Left hindlimb (tissue), 1 donor: ENCODE measurements at places on chromosomes 7 and 10.

GRCh38 chr7:107119376-107120105 is 49.3 kb upstream of the HBP1 start:
- DNase-seq = no peak

GRCh38 chr10:98078774-98079173 is 48.4 kb upstream of the CRTAC1 start:
- no peak for DNase-seq

DNA sequence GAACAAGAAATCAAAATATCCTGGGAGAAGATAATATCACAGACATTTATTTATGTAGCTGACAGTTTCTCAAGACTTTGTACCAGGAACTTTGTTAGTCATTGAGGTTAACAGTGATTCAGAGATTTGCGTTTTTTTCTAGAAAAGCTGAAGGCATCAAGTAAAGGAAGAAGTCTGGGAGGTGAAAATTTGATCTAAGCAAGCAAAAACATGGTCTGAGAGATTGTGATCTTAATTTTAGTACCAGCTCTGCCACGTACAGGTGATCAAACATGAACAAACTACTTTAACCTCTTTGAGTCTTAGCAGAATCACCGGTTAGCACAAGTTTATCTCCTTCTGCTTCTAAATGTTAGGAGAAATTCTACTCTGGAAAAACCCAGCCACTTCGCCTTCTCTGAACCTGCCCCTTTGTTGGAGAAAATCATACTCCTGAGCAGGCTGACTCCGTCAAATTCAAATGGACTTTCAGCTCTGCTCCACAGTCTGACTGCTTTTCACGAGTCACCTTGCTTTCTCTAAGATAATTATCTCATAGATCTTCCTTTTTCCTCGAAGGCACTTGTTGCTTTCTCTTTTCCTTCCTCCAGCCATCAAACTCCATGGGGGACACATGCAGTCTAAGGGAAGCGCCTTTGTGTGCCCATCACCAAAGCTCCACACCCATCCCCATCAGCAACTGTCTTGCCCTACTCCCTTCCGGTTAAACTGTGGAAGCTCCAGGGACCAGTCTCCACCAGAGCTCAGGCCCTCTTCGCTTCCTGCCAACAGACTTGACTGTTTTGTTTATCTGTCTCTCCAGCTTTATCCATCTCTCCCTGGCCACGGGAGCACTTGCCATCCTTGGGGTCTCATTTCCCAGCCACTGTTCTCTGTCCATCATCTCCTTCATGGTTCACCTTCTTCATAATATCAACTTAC is 86.3 kb downstream of the PRKCQ start:
- no peak for DNase-seq

GRCh38 chr10:29542723-29543122 is 92.0 kb downstream of the SVIL start:
- no peak for DNase-seq

GRCh38 chr7:96199421-96199820 is 122.5 kb downstream of the SLC25A13 start:
- DNase-seq = no peak

GRCh38 chr10:112991888-112992491 is 41.9 kb downstream of the TCF7L2 start:
- peak; percentile 71 for DNase-seq

- DNase-seq = no peak
Observed at GRCh38 chr10:44952779-44953231, 6.8 kb upstream of the RASSF4 start.

DNA sequence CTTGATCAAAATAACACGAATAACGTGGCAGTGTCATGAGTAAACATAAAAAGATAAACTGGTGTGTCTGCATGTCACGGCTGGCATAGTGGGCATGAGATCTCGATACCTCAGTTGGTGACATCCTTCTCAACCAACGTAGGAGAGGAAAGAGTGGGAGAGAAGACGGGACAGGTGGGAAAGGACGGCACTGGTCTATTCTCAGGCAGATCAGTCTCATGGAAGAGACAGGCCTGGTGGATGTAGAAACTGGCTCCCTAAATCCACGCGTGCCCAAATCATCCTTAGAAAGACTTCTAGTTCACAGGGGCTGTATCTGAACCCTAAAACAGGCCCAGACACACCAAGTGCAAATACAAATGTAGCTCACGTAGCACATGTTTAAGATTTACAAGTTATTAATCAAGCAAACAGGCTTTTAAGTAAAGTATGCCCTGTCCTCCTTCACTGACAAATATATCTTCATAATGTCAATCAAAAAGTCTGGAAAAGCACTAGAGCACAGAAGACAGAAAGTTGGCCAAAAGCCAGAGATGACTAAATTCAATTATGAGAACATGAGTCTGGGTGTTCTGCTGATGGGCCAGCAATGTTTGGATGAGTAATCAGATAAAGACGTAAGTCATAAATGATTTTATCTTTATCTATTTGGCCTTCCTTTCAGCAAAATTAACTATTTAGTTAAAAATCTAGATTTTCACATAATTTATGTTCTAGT is 56.3 kb downstream of the SFMBT2 start:
- DNase-seq = no peak

DNA sequence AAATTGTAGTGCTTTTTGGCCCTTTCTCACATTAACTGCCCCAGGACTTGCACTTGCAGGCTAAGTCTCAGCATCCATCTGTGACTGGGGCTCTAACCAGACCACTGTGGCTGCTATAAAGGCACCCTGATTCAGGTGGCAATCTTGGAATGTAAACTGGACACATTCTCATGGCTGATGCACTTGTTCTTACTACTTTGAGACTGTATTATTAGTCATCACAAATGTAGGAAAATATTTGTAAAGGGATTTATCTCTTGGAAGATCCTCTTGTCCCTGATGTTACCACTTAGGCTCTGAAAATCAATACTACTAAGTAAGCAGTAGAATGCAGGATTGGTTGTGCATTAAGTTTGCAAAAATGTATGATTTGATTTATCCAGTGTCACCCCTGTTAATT is 25.0 kb downstream of the PDE1C start:
- no peak for DNase-seq
